ENCODE measurements at places on chromosomes 1 and 21.

- DNase-seq: no peak
These were observed 9.6 kb downstream of the BCAR3 start for GRCh38 chr1:93672069-93672468.

DNA sequence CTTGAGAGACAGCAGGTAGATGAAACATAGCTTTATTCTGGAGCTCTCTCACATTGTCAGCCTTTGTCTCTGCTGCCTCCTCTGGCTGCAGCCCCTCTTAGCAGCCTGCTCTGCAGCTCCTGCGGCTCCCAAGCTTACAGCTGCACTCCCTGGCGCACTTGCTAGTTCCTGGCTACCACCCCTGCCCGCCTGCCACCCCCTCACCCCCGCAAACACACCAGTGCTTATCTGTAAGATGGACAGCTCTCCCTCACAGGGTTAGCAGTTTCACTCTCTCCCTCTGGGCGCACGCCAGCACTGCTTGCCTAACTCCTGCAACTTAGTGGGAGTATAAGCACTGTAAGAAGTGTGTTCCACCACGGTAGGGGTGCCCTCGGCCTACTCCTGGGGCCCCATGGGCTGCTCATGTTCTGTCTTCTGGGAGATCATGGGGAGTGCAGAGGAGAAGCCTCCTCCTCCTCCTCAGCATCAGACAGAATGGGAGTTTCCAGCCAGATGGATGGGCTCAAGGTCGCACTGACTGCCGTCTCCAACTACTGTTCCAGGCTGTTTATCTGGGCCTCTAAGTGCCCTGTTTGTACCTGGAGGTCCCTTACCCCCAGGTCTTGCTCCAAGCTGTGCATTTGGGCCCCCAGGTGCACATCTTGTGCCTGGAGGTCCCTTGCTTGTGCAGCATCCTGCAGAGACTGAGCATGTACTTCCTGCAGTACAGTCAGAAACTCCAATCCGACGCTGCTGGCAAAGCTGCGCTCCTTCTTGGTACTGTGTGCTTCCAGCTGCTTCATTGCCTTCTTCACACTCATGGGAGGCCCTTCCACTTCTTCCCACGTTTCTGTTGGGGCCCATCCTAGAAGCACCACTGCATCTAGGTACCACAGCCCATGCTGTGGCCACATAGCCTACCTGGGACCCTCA lies 1388.1 kb downstream of the AMY1C start:
- DNase-seq: peak; percentile 65

- no peak for DNase-seq
These were observed 67.7 kb downstream of the SELENOF start for GRCh38 chr1:86846164-86846647.

DNA sequence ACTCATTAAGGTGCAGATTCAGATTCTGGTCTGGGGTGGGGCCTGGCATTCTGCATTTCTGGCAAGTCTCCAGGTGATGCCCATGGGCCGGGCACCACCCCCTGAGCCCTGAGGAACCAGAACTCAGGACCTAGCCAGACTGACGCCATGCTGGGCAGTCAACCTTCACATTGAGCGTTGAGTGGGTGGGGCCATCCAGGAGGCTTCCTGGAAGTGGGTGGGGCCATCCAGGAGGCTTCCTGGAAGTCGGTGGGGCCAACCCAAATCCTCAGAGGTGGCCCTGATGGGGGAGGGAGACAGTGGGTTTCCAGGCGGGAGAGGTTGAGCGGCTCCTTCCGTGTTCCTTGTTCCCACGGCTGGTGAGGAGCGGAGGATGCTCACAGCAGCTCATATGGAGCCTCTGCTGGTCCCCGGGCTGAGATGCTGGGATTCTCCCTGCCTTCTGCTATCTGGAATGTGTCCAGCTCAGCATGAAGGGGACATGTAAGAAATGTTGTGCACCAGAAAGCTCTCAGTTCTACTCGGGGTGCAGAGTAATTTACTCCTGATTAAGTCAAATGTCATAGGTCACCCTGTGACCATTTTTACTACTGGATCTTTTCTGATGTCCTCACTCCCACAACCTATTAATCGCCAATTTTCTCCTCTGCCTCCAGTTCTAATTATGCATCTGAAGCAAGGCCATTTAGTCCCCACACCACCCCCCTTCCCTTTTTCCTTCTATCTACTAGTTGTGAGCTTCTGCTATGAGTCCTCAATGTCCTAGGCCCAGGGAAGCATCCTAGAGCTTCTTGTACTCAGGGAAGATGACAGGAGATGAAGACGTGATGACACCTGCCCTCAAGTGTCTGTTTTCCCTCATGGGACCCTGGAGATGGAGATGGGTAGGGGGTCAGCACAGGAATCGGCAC lies 435.4 kb downstream of the PTPRU start:
- no peak for DNase-seq

DNA sequence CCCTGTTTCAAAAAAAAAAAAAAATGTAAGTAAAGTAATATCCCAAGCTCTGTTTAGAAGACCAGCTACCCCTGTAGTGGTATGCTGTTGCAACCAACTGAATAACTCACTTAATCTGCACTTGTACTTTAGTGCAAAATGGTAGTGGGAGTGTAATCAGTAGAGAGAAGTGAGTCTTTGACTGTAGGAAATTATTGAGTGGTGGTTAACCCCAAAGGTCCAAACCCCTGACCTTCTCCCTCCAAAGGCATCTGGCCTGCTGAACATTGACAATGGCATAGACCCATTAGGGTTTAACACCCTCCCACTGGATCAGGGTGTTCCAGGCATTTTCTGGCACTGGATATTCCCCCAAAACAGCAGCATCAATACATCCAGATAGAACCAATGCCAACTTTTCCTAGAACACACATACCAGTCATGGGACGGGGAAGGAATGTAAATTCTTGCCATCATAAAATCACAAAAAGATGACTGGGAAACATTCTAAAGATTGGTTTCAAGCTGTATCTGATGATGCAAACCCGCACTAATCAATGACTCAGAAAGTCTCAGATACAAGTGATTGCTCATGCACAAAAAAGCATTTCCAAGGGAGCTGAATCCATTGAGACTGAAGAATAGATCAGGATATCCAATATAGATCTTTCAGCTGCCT lies 110.3 kb downstream of the MRPL39 start:
- no peak for DNase-seq

DNA sequence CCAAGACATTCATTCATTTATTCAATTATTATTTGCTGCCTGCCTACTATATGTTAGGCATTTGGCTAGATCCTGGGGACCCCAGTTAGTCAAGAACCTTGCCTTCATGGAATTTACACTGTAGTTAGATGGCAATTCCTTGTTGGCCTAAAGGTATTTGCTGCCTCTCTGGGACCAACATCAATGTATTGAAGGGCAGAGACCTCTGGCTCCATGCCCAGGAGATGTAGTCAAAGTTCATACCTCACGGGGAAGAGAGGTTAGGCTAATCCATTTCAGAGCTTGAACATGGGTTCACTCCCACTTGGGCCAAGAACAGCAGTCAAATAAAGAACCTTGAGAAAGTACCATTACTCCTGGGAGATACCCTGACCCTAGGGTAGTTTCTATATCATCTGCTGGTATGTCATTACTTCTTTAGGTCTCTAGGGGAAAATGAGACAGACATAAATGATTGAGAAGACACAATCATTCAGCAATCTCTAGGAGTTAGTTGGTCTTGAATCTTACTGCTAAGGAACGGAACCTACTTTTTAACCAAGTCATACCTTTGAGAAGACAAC lies 32.0 kb downstream of the SORT1 start:
- DNase-seq: no peak

DNA sequence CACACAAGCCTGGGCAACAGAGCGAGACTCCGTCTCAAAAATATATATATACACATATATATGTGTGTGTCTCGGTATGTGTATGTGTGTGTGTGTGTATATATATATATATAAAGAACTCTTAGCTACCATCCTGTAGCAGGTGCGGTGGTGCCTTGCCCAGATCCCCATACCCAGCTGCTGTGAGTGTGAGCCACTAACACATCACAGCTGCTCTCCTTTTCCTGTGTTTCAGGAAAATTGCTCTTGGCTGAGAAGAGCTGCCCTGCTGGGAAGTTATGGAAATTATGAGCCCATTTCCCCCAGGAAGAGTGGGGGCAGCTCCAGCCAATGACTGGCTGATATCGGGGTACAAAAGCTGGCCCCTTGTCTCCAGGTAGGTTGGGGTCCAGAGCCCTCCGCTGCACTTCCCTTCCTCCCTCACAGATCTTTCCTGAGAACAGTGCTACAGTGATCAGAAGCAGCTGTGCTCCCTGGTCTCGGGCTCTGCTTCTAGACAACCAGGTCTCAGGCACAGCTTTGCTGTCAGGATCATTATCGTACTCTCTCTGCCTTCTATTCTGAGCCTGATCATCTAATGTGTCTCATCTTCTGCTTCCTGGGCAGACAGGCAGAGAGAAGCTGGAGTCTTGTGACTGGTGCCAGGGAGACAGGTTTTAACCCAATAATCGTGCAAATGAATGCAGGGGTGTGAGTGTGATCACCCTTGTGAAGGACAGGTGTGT lies 109.6 kb upstream of the ZNF678 start:
- DNase-seq: no peak

- no peak for DNase-seq
These were observed 51.4 kb upstream of the GREM2 start for GRCh38 chr1:240663169-240663879.

DNA sequence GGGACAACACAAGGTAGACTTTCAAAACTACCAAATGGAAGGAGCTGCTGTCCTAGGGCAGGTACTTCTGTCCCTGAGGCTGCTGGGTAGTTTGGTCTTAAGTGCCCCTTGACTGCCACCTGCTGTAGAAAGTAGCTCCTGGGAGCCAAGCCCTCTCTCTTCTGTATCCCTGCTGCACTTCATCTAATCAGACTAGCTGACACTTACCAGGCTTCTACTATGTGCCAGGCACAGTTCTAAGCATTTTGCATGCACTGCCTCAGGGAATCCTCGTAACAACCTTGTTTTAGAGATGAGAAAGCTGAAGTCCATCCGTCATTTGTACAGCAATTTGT lies 15.9 kb upstream of the SRSF4 start:
- peak; percentile 46 for DNase-seq

DNA sequence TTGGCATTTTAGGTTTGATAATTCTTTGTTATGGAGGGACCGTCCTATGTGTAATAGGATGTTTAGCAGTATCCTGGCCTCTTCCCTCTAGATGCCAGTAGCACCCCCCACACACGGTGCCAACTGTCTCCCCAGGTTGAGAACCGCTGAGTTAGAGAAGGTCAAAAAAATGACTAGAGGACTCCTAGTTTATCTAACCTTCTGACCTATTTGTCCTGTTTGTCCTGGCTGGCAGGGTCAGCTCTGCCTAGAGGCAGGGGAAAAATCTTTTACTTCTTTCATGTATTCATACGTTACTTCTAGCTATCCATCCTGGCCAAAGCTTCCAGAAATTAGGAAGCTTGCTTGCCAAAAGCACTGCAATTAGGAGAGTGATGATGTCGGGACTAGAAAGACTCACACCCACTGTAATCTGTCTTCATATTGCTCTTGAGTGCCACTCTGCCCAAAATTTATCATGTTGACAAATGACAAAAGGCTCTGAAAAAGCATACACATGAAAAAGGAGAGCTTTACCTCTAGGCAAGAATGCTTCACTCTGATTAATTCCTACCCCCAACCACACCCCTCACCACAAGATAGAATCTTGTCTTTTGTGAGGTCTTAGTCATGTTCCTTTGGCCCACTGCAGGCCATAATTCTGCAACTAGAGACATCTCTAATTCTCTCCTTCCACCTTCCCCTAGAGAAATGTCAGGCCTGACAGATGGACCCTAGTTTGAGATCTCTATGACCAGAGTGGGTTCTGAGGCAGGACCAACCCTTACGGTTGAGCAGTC lies 14.4 kb upstream of the AKR1A1 start:
- DNase-seq: no peak

DNA sequence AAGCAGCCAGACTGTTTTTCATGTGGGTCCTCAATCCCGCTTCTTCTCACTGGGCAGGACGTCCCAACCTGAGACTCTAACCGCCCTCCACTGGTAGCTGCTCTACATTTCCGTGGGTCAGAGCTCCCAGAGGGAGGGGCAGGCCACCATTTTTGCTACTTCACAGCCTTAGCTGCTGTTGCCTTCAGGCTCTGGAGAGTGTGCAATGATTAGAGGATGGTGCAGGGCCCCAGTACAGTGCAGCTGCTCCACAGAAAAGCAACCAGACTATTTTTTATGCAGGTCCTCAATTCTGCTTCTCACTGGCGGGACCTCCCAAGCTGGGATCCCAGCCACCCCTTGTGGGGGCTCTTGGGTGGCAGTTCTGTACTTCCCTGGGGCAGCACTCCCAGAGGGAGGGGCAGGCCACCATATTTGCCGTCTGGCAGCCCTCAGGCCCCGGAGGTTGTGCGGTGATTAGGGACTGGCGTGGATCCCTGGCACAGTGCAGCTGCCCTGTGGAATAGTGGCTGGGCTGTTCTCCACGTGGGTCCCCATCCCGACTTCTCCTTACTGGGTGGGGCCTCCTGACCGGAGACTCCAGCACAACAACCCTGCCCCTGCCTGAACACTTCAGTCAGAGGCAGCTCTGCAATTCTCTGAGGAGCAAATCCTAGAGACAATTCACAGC lies 647.6 kb upstream of the PKN2 start:
- no peak for DNase-seq

- DNase-seq: no peak
These were observed 5.7 kb upstream of the KRTAP12-1 start for GRCh38 chr21:44687671-44688070.

DNA sequence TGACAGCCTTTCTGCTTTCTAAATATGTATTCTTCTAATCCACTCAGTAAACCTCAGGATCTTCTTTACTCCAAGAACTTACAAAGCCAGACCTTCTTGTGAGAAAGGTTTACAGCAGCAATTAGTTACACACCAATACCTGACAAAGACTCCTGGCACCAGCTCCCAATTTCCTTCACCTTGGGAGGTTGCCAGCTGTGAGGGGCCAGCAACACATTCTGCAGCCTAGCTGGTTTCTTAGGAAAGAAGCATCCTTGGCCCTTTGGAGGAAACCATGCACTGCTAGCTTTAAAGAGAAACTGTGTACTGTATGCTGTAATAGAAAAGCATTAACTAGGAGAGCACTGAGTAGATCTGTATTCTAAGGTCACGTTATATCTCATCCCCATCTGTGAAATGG lies 10.8 kb downstream of the FYB2 start:
- DNase-seq: no peak

DNA sequence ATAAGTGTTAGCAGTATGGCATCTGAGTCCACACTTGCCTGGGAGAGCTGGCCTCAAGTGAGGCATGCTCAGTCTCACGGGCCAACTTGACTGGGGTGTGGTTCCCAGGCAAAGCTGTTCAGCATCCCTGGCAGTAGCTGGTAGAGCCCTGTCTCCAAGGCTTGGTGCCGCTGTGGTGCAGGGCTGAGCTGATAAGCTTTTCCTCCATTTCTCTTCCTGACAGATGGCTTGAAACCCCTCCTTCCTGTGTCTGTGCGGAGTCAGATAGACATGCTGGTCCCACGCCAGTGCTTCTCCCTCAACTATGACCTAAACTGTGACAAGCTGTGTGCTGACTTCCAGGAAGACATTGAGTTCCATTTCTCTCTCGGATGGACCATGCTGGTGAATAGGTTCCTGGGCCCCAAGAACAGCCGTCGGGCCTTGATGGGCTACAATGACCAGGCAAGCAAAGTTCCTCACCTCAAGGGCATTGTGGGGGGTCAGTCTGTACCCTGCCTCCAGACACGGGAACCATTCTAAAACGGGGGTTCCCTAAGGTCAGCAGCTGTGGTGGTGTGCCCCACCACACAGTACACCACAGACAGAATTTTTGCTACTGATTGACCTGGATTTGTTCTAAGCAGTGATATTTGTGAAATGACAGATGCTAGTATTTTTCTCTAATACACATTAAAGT lies 13.7 kb upstream of the MIIP start:
- DNase-seq: no peak

GRCh38 chr1:204873176-204873575 lies 2.5 kb downstream of the NFASC start:
- DNase-seq: no peak
